Effector memory CD4-positive, alpha-beta T cell (primary cell): ENCODE measurements at places on chromosomes 2 and 18.

- DNase-seq: no peak
These were observed 784.8 kb upstream of the CDH2 start for GRCh38 chr18:28961669-28962228.

GRCh38 chr18:647304-647703 is 10.1 kb upstream of the TYMS start:
- DNase-seq: no peak

GRCh38 chr18:70333316-70333715 is 44.5 kb downstream of the SOCS6 start:
- no peak for DNase-seq

- DNase-seq: no peak
These were observed at the start of gene FEV for GRCh38 chr2:218985021-218985324. FEV (minus strand) TSS chr2:218985184; CDS start chr2:218985075, 109 bp downstream.

- no peak for DNase-seq
These were observed 494.0 kb upstream of the MYT1L start for GRCh38 chr2:2825062-2825461.

- no peak for DNase-seq
These were observed 11.4 kb upstream of the CIDEA start for GRCh38 chr18:12242658-12243260.

GRCh38 chr2:190405070-190405469 is 3.1 kb upstream of the MFSD6 start:
- no peak for DNase-seq

GRCh38 chr2:136373841-136374240 is 255.9 kb upstream of the CXCR4 start:
- no peak for DNase-seq

- DNase-seq: no peak
These were observed 33.9 kb upstream of the CHN1 start for GRCh38 chr2:175039031-175039430.

- DNase-seq: no peak
These were observed 813 bp downstream of the NDC80 start for GRCh38 chr18:2572171-2572569.

DNA sequence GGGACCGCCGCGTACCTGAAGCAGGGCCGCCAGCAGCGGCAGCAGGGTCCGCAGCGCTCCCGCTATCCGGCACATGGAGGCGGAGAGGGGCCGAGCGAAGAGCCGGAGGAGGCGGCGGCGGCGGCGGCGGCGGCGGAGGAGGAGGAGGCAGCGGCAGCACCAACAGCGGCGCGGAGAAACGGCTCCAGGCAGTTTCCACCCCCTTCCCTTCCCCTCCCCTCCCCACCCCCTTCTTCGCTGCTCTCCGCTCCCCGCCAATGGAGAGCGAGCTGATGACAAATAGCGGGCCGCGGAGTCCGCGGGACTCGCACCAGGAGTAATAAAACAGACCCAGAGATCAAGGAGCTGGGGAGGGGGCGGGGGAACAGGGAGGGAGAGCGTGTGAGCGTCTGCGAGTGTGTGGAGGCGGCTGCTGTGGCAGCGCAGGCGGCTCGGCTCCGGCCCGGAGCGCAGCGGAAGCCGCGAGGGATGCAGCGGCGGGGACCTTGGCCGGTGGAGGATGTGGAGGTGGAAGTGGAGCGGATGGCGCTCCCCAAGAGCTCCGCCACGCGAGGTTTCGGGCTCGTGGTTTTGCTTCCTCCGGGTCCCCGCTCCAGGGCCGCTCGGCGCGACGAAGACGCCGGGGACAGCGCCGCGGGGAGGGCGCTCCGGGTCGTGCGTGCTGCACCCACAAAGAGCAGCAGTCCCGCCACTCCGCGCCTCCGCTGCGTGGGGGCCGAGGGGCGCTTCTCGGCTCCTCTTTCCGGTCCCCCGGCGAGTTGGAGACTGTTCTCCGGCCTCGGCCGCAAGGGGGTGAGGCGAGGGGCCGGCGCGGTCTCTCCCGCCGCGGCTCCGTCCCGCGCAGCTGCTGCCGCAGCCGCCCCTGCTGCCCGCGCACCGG is at the start of gene CDH2:
CDH2 (minus strand) TSS at position 183 of the 880 bp plus-strand sequence; CDS start at position 75, 108 bp downstream.
- no peak for DNase-seq
